ENCODE measurements at places on chromosomes 1 and 21.

DNA sequence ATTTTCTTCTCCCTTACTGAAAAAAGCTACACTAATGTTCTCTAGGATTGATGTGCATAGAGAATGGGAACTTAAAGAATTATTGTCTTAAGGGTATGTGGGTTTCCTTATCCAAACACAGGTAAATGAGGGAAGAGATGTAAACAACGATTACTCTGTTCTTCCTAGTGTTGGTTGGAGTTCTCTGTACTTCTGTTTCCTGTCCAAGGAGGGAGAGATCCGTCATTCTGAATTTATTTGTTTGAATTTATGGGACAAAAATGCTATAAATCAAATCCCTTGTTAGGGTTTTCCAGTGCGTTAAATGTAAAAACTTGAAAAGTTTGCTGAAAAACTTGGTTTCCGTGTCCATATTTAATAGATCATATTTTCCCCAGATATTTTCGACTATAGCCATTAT lies 29.6 kb downstream of the LAMC1 start:
- no peak for DNase-seq

DNA sequence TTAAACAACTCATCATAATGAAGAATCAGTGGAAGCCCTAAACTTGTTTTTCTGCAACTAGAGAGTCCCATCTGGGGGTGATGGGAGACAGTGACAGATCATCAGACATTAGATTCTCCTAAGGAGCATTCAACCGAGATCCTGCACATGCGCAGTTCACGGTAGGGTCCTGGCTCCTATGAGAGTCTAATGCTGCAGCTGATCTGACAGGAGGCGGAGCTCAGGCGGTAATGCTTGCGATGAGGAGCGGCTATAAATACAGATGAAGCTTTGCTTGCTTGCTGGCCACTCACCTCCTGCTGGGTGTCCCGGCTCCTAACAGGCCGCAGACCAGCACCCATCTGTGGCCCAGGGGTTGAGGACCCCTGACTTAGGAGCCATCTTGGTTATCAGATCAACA lies 247.2 kb downstream of the FMN2 start:
- DNase-seq = no peak

DNA sequence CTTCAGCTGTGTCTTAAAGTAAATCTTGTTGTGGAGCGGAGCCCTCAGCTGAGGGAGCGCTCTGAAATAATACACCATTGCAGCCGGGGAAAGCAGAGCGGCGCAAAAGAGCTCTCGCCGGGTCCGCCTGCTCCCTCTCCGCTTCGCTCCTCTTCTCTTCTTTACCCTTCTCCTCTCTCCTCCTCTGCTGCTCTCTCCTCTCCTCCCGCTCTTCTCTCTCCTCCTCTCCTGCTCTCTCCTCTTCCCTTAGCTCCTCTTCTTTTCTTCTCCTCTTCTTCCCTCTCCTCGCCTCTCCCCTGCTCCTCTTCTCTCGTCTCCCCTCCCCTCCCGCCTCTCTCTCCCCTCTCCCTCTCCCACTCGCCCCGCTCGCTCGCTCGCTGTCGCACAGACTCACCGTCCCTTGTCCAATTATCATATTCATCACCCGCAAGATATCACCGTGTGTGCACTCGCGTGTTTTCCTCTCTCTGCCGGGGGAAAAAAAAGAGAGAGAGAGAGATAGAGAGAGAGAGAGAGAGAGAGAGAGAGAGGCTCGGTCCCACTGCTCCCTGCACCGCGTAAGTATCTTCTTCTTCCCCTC lies at the start of gene PROX1:
PROX1 (plus strand) TSS at position 47 of the 580 bp plus-strand sequence. CDS start 8,563 bp downstream, outside the sequence.
- DNase-seq = no peak

GRCh38 chr1:158644449-158644848 lies 39.4 kb downstream of the OR10Z1 start:
- no peak for DNase-seq

Data from activated CD8-positive, alpha-beta memory T cell treated with anti-CD3 and anti-CD28 coated beads for 48 hours (primary cell).